ENCODE measurements at places on chromosomes 4 and X. TPM values are rescaled to one million over a fixed set of nuclear protein-coding genes. Genes with fewer than 3 reads are reported as not detected.

The SCRG1 gene
- total RNA-seq, result 1.1 TPM

The DCTD gene
- 49.6 TPM for total RNA-seq

The OR13H1 gene
- not detected for total RNA-seq

The ALAS2 gene
- total RNA-seq, result 5.6 TPM

The CENPI gene
- total RNA-seq, result 0.46 TPM

Measured in cardiac septum (tissue), 1 donor.